ENCODE measurements at places on chromosomes 7 and 10. TPM values are rescaled to one million over a fixed set of nuclear protein-coding genes. Genes with fewer than 3 reads are reported as not detected.

PPP1R17 gene
- not detected for total RNA-seq

PLXNA4 gene
- under 0.01 TPM for total RNA-seq

CFAP58 gene
- total RNA-seq, result 0.17 TPM

GPR26 gene
- not detected for total RNA-seq

CEP55 gene
- total RNA-seq, result 1.2 TPM

GTF2IRD1 gene
- total RNA-seq, result 21.0 TPM

GJD4 gene
- not detected for total RNA-seq

VWDE gene
- 3.9 TPM for total RNA-seq

NYAP1 gene
- total RNA-seq, result 1.5 TPM

SEMA3C gene
- total RNA-seq, result 322 TPM
